ENCODE measurements at places on chromosomes 11 and 22.

- no peak for DNase-seq
Observed at GRCh38 chr11:6360183-6360582, 30.1 kb upstream of the SMPD1 start.

GRCh38 chr11:64343767-64344559 lies 4.0 kb downstream of the CCDC88B start:
- DNase-seq = no peak

- peak; percentile 75 for DNase-seq
Observed at GRCh38 chr22:37486224-37486845, at the start of gene MFNG. TSS of gene MFNG (minus strand) at chr22:37486384. CDS start at chr22:37486177, 207 bp downstream.

DNA sequence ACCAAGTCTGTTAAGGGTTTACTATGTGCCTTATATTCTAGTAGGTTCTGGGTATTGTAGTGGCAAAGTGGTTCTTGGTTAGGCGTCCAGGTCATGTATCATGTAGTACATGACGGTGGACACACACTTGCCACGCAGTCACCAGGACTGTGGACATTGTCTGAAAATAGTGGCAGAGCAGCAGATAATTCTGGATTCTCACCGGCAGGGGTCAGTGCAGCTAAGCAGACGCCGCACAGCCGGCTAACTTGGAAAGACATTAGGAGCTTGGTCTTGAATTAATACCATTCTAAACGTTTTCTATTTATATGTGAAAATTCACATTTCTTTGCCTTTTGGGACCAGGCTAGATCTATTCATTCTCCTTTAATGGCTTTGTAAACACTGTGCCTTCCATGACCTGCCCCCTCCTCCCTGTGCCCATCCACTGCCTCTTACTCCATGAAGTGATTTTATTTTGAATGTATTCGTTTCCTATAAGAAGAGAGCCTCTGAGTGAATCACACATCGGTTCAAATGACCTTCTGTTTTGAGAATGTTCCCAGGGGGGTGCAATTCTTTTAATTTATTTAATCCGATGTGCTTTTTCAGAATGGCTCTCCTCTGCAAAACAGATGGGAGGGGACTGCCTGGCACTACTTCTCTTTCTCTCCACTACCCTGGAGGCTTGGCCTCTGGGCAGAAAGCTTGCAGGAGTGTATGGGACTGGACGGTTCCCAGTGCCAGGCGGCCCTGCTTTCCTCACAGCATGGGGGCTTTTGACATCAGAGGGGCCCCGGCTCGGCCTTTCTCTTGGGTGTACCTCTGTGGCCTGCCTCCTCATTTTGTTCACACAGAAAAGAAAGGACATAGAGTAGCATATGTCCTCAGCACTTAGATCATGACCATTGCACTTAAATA lies 378.0 kb downstream of the NTM start:
- DNase-seq = peak; percentile 72

DNA sequence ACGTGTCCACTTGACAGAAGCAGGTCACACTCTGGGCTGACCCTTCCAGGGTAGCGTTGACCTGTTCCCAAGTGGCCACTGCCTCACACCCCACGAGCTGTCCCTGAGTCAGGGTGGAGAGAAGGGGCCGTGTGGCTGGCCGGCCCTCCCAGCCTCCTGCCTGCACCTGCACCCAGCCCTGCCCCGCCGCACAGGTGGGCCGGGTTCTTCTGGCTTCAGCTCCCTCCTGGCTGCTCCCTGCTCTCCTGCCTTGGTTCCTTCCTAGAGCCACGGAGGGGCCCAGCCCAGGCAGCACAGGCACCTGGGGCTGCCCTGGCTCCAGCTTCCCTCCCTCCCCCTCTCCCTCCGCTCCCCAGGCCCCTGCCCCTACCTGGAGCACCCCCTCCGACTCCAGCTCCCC lies 42.3 kb downstream of the MOB2 start:
- no peak for DNase-seq

GRCh38 chr22:24180316-24181087 lies 785 bp upstream of the SUSD2 start:
- no peak for DNase-seq

GRCh38 chr11:3203221-3204043 lies 15.2 kb downstream of the MRGPRG start:
- DNase-seq = no peak

DNA sequence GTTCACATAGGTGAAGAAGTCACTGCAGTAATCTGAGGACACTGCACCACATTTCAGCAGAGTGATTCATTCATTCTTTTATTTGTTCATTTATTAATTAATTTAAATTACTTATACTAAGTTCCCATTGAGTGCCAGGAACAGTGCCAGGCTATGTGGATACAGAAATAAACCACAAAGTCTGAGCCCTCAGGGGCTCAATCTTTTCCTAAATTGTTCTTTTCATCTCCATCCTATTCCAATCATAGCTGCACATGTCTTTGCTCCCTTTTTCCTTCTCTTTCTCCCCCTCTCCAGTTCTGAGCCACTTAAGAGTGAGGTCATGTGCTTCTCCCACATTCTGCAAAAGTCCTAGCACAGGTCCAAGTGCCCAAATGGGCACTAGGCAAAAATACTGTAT lies 4.9 kb downstream of the SYTL2 start:
- no peak for DNase-seq

- DNase-seq = no peak
Observed at GRCh38 chr11:69470301-69470700, 11.2 kb upstream of the LINC01488 start.

- DNase-seq = peak; percentile 70
Observed at GRCh38 chr11:30128269-30128932, 102.4 kb upstream of the FSHB start.

DNA sequence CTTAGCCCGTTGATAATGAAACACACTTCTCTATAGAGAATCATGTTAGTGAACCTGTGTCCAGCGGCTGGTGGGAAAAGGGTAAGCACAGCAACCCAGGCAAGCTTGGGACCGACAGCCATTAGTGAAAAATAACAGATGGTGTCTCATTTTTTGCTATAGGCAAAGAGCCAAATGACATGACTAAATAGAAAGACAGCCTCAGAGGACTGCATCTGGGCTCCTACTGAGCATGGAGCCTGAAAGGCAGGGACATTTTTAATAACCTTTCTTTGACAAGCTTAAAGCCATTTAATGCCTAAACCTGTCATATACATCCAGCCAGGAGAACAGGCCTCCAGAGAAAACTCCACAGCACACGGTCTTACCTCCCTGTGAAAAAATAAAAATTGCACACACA lies 67.0 kb downstream of the FANCF start:
- no peak for DNase-seq

DNA sequence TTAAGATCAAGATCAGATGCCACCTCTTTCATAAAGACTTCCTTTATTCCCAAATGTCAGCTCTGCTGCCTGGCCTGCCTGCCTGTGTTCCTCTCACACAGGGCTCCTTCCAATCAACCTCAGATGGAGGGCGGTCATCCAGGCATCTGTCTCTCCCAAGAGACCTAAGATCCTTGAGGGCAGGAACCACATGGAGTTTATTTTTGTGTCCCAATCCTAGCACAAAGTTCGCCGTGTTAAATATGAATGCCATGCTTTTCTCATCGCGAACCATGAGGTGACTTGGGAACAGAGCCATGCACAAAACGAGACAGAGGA lies 72.7 kb upstream of the ARFGAP3 start:
- no peak for DNase-seq

- DNase-seq = no peak
Observed at GRCh38 chr22:48223488-48224190, 1461.2 kb downstream of the TBC1D22A start.

DNA sequence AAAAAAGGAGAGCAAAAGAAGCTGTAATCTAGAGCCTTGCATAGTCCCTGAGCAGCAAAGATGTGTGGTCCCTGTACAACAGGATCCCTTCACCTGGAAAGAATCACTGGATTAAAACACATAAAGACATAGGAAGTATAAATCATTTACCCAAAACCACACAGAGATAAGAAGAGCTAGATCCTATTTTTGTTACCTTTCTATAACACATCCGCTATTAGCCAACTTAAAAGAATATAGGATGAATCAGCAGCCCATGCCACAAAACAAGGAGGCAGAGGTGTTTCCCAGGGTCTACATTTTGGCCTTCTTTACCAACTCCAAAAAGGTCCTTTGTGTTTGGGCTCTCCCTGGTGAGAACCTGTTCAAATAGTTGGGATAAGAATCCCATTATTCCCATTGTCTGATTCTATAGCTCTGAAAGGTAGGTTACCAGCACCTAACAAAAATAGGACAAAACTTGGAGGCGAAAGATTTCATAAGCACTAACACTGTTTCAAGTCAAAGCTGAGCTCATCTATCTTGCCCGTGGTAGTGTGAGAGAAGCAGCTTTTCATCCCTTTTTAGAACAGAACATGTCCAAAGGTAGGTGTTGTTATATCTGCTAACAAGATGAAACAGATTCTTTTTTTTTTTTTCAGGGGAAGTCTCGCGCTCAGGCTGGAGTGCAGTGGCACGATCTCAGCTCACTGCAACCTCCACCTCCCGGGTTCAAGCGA lies 26.8 kb downstream of the PAK1 start:
- DNase-seq = no peak

- no peak for DNase-seq
Observed at GRCh38 chr11:1055990-1056771, 18.5 kb upstream of the MUC2 start.

- peak; percentile 78 for DNase-seq
Observed at GRCh38 chr22:38069372-38070249, 12.4 kb downstream of the PICK1 start.

- no peak for DNase-seq
Observed at GRCh38 chr22:22925146-22925804, 37.7 kb downstream of the IGLL5 start.

DNA sequence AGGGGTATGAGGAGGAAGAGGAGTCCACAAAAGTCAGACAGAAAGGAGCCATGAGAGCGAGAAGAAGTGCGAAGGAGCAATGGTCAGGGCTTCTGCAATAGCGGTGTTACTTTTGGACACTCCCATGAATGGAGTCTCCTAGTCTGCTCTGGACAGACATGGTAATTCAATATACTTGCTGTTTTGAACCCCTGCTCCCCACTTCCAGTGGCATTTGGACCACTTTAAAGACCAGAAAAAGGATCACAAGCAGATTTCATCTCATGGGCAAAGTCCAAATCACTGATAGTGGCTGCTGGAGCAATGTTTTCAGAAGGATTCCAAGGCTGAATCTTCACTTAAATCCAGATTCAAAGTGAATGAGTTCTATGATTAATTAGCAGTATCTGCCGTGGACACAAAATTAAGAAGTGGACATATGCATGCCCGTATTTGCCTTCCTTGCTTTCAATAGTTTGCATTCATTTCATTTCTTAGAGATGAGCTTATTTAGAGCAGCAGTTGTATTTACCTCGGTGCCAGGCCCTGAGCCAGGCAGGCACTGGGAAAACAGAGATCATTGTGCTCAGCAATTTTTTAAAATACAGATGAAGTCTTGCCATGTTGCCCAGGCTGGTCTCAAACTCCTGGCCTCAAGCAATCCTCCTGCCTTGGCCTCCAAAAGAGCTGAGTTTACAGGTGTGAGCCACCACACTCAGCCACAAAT lies 72.0 kb downstream of the SLC1A2 start:
- DNase-seq = no peak

- no peak for DNase-seq
Observed at GRCh38 chr11:2435288-2436012, 8.9 kb downstream of the TRPM5 start.

DNA sequence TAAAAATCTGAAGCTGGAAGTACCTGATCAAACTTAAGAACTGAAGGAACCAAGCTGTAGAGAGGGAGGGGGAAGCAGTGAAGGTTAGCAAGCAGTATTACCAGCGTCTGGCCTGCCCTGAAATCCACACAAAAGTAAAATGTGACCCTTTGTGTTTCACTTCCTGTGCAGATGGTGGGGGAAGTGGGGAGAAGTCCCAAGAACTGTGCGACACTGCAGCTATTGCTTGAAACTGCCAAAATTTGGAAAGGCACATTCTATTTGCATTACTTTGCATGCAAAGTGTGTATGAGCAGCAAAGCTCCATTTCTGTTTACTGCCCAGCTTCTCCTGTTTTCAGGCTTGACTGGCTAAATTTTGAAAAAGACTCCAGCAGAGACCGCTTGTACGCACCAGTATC lies 72.1 kb upstream of the BMAL1 start:
- no peak for DNase-seq

DNA sequence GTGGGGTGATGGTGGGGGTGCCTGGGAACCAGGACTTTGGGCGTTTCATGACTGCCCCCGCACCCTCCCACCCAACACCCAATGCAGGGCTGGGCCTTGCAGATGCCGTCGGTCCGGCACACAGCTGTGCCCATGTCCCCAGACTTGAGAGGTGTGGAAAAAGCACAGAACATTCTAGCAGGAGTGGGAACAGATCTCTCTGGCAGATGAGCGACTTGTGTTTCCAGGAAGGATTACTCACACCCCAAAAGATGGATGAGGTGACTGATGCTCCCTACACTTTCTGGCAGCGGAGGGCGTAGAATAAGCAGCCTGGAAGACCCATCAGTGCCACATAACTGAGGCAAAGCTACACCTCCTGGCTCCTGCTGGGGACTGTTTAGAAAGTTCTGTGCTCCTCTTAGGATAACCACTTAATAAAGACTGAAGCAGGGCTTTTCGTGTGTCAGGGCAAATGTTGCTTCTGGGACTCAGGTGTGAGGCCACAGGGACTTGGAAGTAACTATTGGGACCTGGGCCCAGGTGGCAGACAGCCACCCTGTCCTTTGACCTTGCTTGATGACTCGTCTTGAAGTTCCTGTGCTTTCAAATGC lies 24.2 kb downstream of the FBLN1 start:
- peak; percentile 62 for DNase-seq

DNA sequence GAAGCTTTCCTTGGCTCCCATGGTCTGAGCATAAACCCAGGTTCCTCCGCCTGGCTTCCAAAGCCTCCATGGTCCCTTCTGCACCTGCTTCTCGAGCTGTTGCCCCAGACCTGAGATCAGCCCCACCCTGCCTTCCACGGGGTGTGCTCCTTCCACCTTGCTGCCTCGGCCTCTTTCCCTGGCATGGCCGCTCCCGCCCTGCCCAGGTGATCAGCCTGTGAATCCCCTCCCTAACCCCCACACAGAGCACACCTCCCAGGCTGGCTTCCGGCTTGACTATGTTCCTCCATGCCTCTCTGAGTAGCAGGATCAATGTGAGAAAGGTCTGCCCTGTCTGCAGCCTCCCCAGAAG lies 2.7 kb upstream of the PPP6R3 start:
- no peak for DNase-seq

GRCh38 chr11:88579466-88579865 lies 241.9 kb upstream of the CTSC start:
- no peak for DNase-seq

DNA sequence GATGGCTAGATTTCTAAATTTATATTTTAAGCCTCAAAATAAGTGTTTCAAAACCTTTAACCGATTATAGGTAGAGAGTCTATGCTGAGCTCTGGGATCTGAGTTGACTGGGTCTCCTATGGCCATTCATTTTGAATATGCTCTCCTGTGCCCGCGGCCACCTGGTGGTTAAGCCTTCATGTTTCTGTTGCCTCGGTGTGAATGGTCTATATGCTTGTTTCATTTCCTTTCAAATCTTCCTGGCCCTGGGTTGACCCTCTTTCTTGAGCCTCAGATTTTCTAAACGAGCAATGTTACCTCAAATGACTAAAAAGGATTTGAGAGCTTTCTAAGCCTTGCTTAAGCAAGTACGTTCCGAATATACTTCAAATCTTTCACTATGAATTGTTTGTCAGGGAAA lies 789.4 kb upstream of the KIRREL3 start:
- DNase-seq = no peak

Measured in AG08395 (cell line).